T follicular helper cell (primary cell): ENCODE measurements at places on chromosomes 6 and 20.

- no peak for DNase-seq
Measured at GRCh38 chr6:12164508-12164770, 125.7 kb upstream of the EDN1 start.

GRCh38 chr6:4055420-4056041 is 23.4 kb downstream of the FAM217A start:
- no peak for DNase-seq

DNA sequence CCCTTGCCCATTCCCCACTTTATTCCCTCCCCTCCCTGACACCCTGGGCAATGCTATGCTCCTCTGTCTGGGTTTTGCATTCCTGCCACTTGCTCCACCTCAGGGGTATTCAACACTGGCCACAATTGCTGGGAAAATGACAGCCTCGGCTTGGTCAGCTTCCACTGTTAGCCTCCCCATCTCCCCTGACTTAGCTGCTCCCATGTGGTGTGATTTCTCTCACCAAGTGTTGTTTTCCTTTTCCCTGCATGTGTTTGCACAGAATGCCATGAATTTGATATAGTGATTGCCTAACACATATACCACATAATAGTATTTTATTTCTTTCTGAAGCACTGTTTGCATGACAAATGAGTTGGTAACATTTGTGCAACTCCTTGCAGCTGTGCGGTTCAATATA is 1.4 kb upstream of the LEMD2 start:
- DNase-seq, result no peak

GRCh38 chr6:36272234-36272633 is 2.4 kb downstream of the PNPLA1 start:
- DNase-seq, result no peak

DNA sequence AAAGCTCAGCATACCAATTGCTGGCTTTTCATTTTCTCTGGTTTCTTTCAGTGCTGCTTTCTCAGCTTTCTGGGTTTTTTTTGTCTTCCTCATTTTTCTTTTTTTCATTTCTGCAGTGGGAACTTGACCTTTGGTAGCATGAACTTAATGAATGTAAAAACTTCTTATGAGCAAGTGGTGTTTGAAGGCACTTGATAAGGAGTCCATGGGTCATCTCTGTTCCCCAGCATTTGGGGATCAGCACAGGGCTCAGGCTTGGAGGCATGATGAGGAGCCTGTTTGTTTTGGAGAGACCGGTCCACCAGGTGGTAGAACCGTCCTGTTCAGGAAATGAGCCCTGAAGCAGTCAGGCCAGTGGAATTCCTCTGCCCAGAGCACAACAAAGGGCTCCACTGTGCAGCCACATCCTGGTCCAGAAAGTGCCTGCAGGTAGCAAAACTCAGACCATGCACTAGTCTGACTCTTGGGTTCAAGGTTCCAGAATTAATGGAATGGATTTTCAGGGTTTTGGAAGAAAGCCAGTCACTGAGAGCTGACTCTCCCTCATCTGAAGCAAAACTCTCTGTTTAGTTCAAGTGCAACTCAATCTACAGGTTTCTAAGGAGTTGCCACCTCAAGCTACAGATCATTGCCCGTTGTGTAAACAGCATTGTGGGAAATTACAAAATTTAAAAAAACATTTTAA is 52.3 kb upstream of the ADGRF1 start:
- DNase-seq, result no peak
